Dermis lymphatic vessel endothelial cell (primary cell): ENCODE measurements at places on chromosomes 13 and 19. TPM values are rescaled to one million over a fixed set of nuclear protein-coding genes. Genes with fewer than 3 reads are reported as not detected.

Gene ZNF99
- total RNA-seq = not detected in 2 replicates

Gene C19orf81
- total RNA-seq = not detected in 2 replicates

Gene ZNF43
- 8.5 and 9.4 TPM in 2 replicates for total RNA-seq

Gene PRKCG
- total RNA-seq = not detected in 2 replicates

Gene NXNL1
- not detected in 2 replicates for total RNA-seq

Gene KIR2DL3
- total RNA-seq = not detected in 2 replicates
